ENCODE measurements at places on chromosomes 4 and X. TPM values are rescaled to one million over a fixed set of nuclear protein-coding genes. Genes with fewer than 3 reads are reported as not detected.

The NR0B1 gene
- not detected for total RNA-seq

The SERPINA7 gene
- total RNA-seq = not detected

The GUCY1B1 gene
- total RNA-seq = 20.5 TPM

The ABCE1 gene
- 48.8 TPM for total RNA-seq

The ZNF185 gene
- 13.7 TPM for total RNA-seq

The ERVMER34-1 gene
- 1.4 TPM for total RNA-seq

The RHOXF1 gene
- total RNA-seq = not detected

The MAGEE1 gene
- 4.4 TPM for total RNA-seq

Measured in chondrocyte (in vitro differentiated cells).